ENCODE measurements at places on chromosomes 13 and 19.

GRCh38 chr19:21910318-21910717 lies 74.3 kb upstream of the ZNF43 start:
- H3K36me3 ChIP-seq, result peaks cover 81% of the 10 kb centered on the region
- peaks cover 11% of the 10 kb centered on the region for H3K27me3 ChIP-seq
- H3K27ac ChIP-seq, result no peak overlapping the region
- no peak overlapping the region for H3K4me3 ChIP-seq

GRCh38 chr19:3544742-3545668 lies 6.0 kb downstream of the TEKTIP1 start:
- H3K4me3 ChIP-seq, result no peak overlapping the region
- H3K4me1 ChIP-seq, result no peaks in the 10 kb centered on the region
- no peaks in the 10 kb centered on the region for H3K27me3 ChIP-seq
- peak; percentile 93 for DNase-seq

GRCh38 chr13:107209824-107210722 lies 642.1 kb upstream of the ARGLU1 start:
- no peak overlapping the region for H3K4me3 ChIP-seq
- DNase-seq, result no peak
- H3K27me3 ChIP-seq, result no peaks in the 10 kb centered on the region
- peaks cover 7% of the 10 kb centered on the region for H3K4me1 ChIP-seq
- no peaks in the 10 kb centered on the region for H3K36me3 ChIP-seq
- no peak overlapping the region for H3K27ac ChIP-seq

GRCh38 chr13:80265348-80265747 lies 75.6 kb downstream of the SPRY2 start:
- H3K27ac ChIP-seq, result no peak overlapping the region
- H3K36me3 ChIP-seq, result peaks cover 27% of the 10 kb centered on the region
- no peak for DNase-seq
- no peaks in the 10 kb centered on the region for H3K27me3 ChIP-seq
- no peak overlapping the region for H3K4me3 ChIP-seq

DNA sequence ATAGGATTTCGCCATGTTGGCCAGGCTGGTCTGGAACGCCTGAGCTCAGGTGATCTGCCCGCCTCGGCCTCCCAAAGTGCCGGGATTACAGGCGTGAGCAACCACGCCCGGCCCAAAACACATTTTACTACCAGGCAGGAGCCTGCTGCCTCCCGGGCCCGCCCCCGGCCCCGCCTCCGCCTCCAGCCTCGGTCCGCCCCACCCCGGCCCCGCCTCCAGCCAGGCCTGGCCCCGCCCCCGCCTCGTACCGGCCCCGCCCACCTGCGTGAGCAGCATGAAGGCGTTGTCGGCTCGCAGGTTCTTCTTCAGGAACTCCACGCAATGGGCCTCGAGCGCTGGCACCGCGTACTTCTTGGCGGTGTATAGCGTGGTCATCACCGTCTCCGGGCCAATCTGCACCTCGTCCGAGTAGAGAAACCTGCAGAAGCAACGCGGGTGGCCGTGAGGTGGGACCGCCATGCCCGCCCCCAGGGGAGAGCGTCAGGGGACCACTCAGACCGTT lies 22.7 kb downstream of the BTBD2 start:
- H3K36me3 ChIP-seq, result peaks cover 33% of the 10 kb centered on the region
- H3K4me3 ChIP-seq, result no peak overlapping the region
- 0 out of 2 replicates have a peak, but pooled peaks cover 4% of the 10 kb centered on the region for H3K4me1 ChIP-seq
- H3K27me3 ChIP-seq, result peaks cover 9% of the 10 kb centered on the region

GRCh38 chr19:35292421-35293362 lies 731 bp downstream of the MAG start:
- peaks cover 14% of the 10 kb centered on the region for H3K4me1 ChIP-seq
- H3K27ac ChIP-seq, result peak overlapping the region; percentile 16
- no peaks in the 10 kb centered on the region for H3K36me3 ChIP-seq
- H3K4me3 ChIP-seq, result no peak overlapping the region
- DNase-seq, result no peak

DNA sequence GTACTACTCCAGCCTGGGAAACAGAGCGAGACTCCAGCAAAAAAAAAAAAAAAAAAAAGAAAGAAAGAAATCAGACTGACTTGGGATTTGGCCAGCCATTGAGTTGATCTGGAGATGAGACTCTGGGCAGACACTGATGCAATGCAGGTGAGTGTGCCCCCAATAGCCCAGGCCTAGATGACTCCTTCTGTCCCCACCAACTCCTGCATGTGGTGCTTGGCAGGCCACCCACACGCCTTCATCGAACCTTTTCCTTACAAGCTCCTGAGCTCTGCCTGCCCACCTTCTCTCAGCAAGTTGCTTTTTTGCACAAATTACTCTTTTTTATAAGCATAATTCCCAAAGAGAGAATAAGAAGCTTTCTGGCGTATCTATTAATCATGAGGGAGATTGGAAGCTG lies 97.9 kb upstream of the MBNL2 start:
- no peak overlapping the region for H3K4me3 ChIP-seq
- no peaks in the 10 kb centered on the region for H3K36me3 ChIP-seq
- no peak overlapping the region for H3K27ac ChIP-seq
- H3K4me1 ChIP-seq, result peaks cover 34% of the 10 kb centered on the region
- H3K27me3 ChIP-seq, result peaks cover 6% of the 10 kb centered on the region

- no peaks in the 10 kb centered on the region for H3K36me3 ChIP-seq
- H3K4me3 ChIP-seq, result peak within 1 kb of the TSS; percentile 61
- DNase-seq, result no peak
- peaks cover 33% of the 10 kb centered on the region for H3K4me1 ChIP-seq
These were observed at the start of gene ITGBL1 for GRCh38 chr13:101452519-101453485. ITGBL1 (plus strand) TSS chr13:101452675; CDS start chr13:101452834, 159 bp downstream.

DNA sequence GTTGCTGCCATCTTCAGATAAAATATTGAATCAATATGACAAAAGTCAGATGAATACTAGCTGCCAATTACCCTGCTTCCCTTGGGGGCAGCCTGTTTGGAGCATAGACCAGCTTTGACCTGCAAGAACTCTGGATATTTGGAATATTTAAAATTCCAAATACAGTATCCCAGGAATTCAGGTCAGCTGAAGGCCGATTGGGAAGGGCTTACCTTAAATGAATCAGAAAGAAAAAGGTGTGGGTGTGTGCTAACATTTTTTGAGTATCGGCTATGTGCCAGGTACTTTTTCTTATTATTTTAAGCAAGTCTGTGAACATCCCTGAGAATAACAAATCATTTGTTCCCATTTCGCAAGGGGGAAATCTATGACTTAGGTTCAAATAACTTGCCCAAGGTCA lies 1.8 kb upstream of the RUBCNL start:
- peaks cover 28% of the 10 kb centered on the region for H3K4me1 ChIP-seq
- no peak overlapping the region for H3K4me3 ChIP-seq
- H3K27me3 ChIP-seq, result peaks cover 59% of the 10 kb centered on the region
- no peaks in the 10 kb centered on the region for H3K36me3 ChIP-seq

DNA sequence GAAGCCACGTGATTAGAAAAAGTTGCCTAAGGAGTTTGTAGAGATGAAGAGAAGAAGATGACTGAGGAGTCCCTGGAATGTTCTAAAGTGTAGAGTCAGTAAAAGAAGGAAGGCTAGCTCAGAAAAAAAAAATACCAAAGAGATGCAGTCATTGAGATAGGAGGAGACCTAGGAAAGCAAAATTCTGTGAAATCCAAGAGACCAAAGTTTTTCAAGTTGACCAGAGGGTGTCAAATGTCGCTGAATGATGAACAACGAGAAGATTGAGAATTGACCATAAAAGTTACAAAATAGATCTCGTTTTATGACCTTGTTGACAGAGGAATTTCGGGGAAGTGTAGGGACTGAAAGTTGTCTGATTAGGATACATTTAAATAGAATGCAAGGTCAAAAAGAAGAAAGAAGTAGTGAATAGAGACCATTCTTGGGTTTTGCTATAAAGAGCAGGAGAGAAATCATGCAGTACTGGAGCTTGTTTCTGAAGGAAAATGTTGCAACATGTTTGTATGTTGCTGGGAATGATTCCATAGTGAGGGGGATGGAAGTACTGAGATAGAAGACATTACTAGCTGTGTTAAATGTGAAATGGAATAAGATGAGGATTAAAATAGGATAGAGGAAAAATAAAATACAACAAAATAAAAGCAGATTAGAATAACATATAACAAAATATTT lies 30.2 kb upstream of the HTR2A start:
- no peaks in the 10 kb centered on the region for H3K4me1 ChIP-seq
- DNase-seq, result no peak
- H3K4me3 ChIP-seq, result no peak overlapping the region
- H3K27me3 ChIP-seq, result no peaks in the 10 kb centered on the region

DNA sequence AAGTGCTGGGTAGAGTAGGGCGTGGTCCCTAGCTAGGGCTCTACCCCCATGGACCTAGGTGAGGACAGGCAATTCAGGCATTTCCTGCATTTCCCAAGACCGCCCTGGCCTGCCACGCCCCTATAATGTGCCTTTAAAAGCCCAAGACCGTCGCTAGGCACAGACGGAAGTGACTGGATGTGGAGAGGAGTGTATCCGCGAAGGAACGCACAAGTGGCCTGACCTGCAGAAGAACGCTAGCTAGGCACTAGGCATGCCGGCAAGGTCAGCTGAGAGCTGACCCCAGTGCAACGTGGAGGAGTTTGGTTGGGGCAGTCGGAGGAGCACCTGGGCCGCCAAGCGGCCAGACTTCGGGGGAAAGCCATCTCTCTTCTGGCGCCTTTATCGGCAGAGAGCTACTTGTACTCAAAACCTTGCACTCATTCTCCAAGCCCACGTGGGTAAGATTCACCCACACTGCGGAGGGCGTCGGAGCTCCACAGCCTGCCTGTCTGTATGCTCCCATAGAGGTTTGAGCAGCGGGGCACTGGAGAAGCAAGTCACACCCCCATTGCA lies 370.0 kb downstream of the FGF9 start:
- DNase-seq, result peak; percentile 65
- peak overlapping the region; percentile 48 for H3K27ac ChIP-seq
- no peaks in the 10 kb centered on the region for H3K27me3 ChIP-seq
- H3K36me3 ChIP-seq, result no peaks in the 10 kb centered on the region

DNA sequence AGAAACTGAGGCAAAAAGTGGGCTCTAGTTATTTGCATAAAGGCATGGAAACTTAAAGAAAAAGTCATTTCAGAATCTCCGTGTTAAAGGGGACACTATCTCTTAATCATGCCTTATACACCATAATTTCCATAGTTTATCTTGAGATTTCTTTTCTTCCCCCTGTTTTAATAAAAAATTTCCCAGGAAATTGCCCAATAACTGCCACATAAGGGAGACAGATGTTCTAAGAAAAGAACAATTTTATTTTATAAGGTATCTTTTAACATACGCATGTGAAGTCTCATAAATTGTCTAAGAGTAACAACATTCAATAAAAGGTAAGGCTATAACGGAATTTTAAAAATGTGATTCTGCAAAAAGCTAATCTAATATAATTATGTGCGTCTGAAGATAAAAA lies 371.3 kb downstream of the IRS2 start:
- H3K4me3 ChIP-seq, result no peak overlapping the region
- H3K36me3 ChIP-seq, result no peaks in the 10 kb centered on the region
- H3K27ac ChIP-seq, result no peak overlapping the region
- peaks cover 11% of the 10 kb centered on the region for H3K4me1 ChIP-seq
- no peaks in the 10 kb centered on the region for H3K27me3 ChIP-seq
- DNase-seq, result no peak

DNA sequence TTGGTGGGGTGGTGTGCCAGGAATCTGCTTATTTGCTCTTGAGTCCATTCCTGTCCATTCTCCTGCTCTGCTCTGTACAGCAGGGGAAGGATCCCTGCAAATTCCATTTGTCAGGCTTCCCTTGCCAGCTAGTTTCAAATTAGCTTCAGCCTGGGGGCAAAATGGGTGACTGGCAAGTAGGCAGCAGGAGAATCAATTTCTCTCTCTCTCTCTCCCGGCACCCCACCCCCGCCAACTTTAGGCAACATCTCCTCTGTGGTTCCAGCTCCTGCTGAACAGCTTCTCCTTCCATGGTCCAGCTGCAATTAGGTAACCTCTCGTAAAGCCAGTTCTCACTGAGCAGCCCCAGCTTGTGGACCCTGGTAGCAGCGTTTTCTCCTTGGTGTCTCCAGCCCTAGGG lies 6.7 kb upstream of the MYCBP2 start:
- peaks cover 3% of the 10 kb centered on the region for H3K27me3 ChIP-seq
- DNase-seq, result no peak
- H3K27ac ChIP-seq, result no peak overlapping the region
- no peak overlapping the region for H3K4me3 ChIP-seq
